Central memory CD4-positive, alpha-beta T cell (primary cell): ENCODE measurements at places on chromosomes 3 and 15.

GRCh38 chr3:46932455-46933225 lies 43.9 kb downstream of the CCDC12 start:
- no peak for DNase-seq

DNA sequence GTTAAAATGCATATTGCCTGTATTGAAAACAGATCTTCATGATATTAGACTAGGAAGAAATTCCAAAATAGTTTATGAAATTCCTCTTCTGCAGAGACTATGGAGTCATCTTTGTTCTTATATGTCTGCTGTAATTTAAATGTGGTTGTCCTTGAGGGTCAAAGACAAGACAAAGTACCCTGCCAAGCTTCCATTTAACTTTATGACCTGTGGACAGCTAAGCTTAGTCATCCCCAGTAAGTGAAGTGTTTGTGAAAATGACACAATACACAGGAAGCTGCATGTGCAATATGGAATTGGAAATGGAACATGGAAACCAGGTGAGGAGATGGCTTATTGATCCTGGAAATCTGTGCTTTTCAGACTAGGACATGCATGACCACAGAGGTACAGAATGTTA lies 68.5 kb upstream of the GBE1 start:
- DNase-seq = no peak

DNA sequence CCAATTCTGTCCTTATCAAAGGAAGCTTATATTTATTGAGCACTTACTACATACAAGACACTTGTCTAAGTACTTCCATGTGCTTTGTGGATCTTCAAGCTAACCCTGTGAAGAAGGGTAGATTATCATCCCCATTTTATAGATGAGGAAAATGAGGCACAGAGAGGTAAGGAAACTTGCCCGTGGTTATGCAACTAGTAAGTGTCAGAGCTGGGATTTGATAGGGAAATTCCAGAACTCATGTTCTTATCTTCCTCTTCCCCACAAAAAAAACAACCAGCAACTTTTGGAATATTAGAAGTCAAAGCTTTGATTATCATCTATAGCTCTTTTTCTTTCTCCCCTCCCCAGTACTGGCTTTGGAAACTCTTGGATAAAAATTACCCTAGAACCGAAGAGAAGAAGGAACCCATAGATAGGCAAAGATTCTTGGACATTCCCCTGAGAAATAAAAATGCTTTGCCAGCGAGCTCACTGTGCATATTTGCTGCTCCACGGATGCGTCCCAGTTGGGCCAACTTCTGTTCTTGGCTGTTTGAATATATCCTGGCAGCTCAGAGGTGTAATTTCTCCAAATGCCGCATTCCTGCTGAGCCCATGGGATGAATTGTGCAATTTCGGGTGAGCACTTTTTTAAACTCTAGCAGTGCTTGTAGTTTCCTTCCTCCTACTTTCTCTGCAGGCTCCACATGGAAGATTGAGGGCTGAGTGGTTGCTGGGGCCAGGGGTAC lies 591.5 kb upstream of the CFAP20DC start:
- DNase-seq = no peak

DNA sequence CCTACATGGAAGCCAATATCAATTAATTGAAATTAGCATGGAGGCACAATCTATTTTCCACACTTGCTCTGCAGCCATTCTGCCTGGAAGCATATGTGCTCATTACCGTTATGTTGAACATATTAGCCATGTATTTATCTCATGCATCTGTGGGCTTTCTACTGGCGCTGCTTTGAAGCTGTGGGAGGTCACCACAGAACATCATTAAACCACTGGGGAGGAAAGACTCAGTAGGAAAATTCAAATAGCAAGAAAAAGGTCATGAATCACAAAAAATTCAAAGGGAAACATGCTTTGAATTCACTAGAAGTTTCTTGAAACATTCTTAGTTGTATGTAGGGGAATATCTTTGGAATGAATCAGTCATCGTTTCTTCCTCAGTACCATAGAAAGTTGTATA lies 652.5 kb downstream of the EDEM1 start:
- DNase-seq = no peak

DNA sequence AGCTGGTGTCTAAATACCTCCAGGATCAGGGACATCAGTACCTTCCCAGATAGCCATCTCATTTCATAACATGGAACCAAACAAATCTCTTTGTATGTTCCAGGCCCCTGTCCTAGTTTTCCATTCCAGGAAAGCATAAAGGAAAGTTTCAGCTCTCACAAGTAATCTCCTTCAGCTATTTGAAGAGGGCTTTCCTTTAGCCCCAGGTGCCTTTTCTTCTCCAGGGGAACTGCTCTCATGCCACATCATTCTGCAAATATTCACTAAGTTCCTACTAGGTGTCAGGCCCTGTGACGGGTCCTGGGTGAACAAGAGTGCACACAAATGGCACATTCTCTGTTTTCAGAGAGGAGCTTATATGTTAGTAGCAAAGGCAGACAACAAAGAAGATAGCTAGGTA lies 136.1 kb downstream of the ADAMTS9 start:
- no peak for DNase-seq

DNA sequence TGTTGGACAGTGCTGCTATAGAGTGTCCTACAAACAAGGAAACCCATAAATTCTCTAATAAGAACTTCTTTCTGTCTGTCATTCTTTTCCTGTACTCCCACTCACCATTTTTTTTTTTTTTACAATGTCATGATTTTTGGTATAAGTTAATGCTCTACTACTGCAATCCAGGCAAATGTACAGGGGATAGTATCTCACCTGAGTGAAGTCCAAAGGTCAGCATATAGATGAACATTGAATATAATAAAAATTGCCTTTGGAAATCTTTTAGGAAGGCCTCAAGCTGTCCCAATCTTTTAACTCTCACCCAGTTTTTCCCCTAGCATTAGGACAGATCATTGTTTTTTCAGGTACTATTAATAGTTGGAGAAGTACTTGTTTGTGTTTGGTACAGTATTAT lies 21.3 kb upstream of the RAB11A start:
- DNase-seq = no peak

GRCh38 chr3:89101921-89102320 lies 5.5 kb upstream of the EPHA3 start:
- DNase-seq = no peak

DNA sequence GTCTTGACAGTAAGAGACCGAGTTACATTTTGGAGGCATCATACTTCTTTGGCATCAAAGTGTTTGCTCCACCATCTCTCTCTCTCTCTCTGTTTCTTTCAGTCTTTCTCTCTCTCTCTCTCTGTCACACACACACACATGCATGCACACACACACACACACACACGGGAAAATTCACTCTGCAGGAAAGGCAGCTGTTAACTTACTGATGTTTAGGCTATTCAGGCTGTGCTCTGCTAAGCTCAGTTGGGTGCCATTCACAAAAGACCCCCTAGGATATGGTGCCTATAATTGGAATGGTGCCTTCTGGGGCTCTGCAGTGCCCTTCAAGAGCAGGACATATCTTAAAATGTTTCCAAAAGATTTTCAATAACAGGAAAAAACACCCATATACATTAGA lies 78.2 kb downstream of the KCNH8 start:
- no peak for DNase-seq

- DNase-seq = no peak
These were observed at the start of gene PAQR9 for GRCh38 chr3:142963516-142964448. PAQR9 (minus strand) TSS chr3:142963674; CDS start chr3:142963336, 338 bp downstream.
